ENCODE measurements at places on chromosomes 2 and 18.
A peak's percentile ranks its signal among the peaks of the same experiment; 100 is the strongest.

GRCh38 chr2:10784719-10785118 lies 27.9 kb downstream of the PDIA6 start:
- no peak for DNase-seq

DNA sequence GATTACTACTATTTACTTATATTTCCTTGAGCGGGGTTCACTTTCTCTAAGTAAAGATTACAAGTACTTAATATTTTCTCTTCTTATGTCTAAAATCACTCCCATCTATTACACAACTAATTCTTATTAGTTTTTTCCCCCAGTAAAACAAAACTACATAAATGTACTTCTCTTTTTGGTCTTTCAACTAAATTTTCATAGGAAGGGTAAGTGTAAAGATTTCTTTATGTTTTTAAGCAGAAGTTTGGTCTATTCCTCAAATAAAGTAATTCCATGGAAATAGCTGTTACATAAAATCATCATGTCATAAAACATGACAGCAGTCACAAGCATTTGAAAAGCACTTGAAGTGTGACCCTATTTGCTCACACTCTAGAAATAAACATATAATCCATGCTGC lies 249.0 kb downstream of the ZEB2 start:
- DNase-seq: no peak

DNA sequence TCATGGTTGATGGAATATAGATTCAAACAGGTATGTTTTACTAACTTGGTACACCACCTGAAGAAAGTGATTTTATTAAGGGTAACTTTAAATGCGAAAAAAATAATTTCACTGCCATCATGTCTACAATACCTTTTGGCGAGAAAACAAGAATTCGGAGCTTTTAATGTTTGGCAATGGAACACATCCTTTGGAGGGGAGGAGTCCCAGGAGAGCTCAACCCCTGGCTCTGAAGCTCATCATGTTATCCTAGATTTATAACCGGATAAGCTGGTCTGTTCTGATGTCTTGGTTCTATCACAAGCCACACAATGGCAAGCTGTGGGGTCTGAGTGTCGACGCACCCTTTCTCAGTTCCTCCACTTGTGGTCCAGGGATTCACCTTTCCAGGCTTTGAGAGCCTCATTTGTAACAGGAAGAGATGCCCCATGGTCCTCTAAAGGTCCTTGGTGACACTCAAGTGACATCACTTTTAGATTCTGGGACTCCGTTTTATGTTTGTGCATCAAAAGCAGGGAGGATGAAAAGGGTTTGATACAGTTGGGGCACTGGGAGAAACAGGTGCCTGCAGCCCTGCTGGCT lies 172.7 kb downstream of the BCL2 start:
- DNase-seq: no peak

DNA sequence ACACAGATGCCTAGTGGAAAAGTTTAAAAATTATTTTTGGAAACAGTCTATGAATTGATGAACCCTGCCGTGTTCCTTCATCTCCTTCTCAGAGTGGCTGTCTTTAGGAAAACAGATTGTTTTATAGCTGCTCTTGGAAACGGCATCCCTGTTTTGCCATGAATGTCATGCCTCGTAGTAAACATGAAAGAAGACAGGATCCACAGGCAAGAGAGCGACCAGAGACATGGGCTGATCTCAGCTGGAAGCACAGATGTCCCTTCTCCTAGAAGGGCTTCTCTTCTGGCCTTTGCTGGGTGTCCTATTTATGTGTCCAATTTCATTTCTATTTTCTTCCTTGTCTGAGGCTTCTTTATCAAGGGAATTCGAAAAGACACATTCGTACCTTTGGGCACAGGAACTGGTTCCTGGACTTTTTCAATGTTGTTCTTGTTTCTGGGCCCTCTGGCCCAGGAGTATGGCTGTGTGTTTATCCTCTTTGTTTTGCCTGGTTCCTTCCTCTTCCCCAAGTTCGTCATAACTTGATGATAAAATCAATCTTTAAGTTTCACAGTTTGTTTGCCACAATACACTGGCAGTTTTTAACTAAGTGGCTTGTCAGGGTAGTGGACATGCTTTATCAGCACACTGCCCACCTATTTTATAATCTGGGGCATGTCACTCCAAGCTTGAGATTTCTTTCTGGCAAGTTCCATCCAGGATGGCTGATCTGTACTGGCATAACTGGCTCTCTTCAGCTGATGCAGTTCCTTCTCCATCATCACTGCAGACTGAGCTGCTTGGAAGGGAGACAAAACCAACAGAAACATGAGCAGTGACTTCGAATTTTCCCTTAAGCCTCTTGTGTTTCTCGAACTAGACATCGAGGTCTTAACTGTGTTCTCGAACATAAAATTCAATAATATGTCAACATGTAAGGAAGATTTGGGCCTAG lies 63.2 kb upstream of the MGAT4A start:
- no peak for DNase-seq

DNA sequence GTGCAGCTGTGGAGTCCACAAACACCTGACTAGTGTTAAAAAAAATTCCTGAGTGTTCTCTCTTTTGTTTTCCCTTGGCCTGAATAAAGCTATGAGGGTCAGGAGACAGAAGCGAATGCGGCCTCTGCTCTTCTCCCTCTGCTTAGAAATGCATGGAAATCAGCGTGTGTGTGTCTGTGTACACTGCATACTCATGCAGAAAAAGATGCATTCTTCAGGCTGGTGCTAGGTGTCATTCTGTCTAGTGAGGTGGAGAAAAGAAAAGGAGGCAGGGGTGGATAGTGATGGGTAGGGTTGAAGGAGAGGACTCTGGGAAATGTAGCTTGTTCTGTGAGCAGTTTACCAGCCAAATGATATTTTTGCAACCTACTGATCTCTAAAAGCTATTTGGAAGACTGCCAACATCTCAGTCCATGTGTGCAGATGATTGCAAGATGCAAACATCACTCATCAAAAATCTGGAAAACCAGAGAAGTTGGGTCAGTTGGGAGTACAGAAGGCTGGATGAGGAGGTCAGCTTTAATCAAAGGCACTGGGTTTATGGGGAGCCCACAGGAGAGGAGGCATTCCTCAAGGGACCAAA lies 177.7 kb downstream of the INSIG2 start:
- no peak for DNase-seq

DNA sequence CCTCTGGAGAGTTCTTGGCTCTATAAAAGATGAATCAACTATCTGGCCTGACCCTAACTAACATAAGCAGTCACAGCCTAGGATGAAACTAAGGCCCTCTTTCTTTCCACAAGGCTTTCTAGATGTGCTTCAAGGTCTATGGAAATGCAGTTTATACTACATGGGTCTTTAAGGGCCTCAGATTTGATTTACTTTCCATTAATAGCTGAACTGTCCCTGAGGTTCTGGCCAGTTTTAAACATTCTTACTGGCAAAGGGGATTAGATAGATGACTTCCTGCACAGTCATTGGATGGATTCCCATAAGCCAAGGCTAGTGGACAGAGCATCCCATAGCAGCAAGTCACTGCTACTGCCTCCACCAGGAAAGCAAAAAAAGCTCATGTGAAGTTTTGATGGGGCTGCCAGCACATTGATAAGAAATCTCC lies 38.1 kb upstream of the LCLAT1 start:
- DNase-seq: no peak

- no peak for DNase-seq
These were observed 622.5 kb downstream of the RNF144A start for GRCh38 chr2:7539760-7540159.

GRCh38 chr18:43129946-43130524 lies 14.6 kb upstream of the RIT2 start:
- no peak for DNase-seq

DNA sequence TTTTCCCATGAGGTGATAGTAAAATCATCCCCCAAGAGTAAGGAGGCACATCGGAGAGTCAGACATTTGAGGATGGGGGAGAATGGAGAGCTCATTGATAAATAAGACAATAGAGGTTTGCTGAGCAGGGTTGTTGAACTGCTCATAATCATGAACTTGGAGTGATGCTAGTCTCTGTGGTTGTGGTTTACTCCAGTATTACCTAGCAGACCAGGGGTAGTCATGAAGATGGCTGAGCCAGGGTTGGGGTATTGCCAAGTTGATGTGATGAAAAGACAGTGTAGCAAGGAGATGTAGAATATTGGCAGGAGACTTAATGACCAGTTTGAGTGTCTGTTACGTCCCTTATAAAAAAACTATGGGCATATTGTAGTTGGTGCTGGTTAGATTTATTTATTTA lies 25.4 kb downstream of the CYBRD1 start:
- DNase-seq: no peak

DNA sequence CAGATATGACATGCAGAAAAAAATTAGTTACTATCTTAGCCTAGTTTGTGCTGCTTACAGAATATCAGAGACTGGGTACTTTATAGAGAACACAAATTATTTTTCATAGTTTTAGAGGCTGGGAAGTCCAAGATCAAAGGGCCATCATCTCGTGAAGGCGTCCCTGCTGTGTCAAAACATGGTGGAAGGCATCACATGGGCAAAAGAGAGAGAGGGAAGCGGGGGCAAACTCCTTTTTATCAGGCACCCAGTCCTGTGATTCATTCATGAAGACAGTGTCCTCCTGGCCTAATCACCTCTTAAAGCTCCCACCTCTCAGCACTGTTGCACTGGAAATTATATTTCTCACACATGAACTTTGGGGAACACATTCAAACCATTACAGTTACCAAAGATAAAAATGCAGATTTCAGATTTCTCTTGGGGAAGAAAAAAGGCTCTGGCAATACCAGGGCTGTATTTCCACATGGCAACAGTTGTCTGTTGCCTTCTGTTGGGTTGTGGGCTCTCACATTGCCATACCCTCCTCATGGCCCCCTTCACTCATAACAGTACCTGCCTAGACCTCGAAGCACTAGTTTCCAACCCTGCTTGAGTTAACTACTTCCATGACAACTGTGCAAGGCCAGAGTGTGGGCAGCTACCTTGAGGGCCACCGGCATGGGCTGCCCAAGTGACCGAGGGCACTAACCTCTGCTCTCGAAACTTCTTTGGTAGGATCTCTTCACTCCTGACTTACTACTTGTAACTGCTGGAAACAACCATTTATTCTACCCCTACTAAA lies 2.7 kb upstream of the ACTR3 start:
- DNase-seq: no peak

DNA sequence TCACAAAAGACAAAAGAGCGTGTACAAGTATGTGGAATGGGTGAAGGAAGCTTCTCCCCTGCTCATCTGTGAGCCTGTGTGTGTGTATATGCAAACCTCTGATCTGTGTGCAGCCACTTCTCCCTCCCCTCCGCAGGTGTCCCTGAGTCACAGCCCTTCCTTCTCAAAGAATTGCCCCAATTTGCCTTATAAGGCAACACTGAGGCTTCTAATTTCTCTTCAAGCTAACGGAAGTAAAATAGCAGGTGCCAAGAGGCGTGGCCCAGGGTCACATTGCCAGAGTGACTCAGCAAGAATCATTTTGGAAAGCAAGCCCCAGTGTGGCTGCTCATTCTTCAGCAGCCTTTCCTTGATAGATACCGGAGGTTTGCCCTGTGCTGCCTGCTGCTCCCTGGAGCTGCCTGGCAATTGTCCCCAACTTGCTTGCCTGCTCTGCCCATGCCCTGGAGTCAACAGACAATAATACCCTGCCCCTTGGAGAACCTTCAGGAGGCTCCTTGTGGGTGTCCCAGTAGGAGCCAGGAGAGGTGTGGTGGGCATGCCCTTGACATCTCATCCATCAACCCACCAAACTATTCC lies 37.3 kb upstream of the BMP10 start:
- peak; percentile 31 for DNase-seq

DNA sequence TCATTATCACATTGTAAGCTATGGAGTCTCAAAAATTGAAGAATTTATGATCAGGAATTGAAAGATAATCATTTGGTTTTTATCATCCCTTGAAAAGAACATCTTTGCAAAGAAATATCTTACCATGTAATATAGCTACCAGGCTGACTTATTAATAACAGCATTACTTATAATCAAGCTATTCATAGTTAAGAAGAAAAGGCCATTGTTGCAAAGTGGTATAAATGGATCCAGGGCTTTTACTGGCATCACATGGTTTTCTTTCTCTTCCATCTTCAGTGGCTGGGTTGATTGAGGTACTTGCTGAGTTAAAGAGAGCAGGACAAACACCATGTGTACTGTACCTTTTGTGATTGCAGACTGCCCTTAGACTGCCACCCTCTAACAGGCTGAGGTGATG lies 39.6 kb downstream of the MFSD6 start:
- no peak for DNase-seq

- DNase-seq: no peak
These were observed 8.7 kb upstream of the CRYGA start for GRCh38 chr2:208172125-208172524.

Data from large intestine (tissue), 12 donors.